Stimulated activated CD8-positive, alpha-beta memory T cell treated with anti-CD3 and anti-CD28 coated beads, Interleukin-12 subunit alpha, Interleukin-12 subunit beta, amount 100 ng/mL, for 4 hours (primary cell): ENCODE measurements at places on chromosomes 2 and 18.

GRCh38 chr18:30271716-30272115 is 770.8 kb downstream of the DSC3 start:
- no peak for DNase-seq

GRCh38 chr2:100884145-100884621 is 64.2 kb downstream of the NPAS2 start:
- DNase-seq = no peak

- DNase-seq = no peak
Measured at GRCh38 chr2:143622106-143622505, 492.9 kb downstream of the ARHGAP15 start.

- no peak for DNase-seq
Measured at GRCh38 chr2:229256376-229256775, 14.7 kb downstream of the PID1 start.

GRCh38 chr18:3151399-3152264 is 68.1 kb downstream of the MYOM1 start:
- DNase-seq = no peak

GRCh38 chr2:191189112-191189635 is 38.4 kb upstream of the STAT4 start:
- no peak for DNase-seq

DNA sequence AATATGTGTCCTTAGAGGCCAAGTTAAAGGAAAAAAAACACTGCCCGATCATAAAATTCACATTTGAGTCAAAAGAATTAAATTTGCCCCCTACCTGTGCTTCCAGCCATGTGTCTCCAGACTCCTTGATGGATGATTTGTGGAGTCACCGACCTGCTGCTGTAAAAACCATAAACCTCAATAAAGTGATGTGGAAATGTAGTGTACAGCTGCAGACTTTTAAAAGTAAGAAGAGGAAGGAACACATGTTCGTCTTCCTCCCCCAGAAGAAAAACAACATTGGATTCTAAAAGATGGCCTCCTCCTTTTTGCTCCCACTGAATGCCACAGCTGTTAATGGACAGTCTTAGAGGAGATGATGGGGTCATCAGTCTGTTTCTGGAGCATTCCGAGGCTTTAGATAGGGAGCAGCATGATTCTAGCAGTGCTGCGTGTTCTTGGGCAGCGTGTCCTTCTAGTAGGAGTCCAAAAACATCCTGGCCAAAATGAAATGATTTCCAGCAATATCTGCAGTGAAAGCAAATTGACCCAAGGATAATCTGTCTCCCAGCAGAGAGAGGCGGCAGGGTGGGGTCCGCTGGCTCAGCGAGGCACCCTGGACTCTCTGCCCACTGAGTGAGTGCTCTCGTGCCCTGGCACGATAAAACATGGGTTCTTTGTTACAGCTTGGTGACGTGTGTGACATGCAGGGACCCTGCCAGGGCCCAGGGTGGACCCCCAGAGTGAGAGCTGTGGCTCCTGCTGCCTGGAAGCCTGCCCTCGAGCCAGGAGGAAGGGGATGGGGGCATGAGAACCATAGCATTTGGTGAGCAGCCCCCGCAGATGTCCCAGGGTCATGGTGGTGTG is 196.1 kb downstream of the FAM210A start:
- no peak for DNase-seq

GRCh38 chr2:130810490-130810889 is 26.2 kb upstream of the ARHGEF4 start:
- no peak for DNase-seq

DNA sequence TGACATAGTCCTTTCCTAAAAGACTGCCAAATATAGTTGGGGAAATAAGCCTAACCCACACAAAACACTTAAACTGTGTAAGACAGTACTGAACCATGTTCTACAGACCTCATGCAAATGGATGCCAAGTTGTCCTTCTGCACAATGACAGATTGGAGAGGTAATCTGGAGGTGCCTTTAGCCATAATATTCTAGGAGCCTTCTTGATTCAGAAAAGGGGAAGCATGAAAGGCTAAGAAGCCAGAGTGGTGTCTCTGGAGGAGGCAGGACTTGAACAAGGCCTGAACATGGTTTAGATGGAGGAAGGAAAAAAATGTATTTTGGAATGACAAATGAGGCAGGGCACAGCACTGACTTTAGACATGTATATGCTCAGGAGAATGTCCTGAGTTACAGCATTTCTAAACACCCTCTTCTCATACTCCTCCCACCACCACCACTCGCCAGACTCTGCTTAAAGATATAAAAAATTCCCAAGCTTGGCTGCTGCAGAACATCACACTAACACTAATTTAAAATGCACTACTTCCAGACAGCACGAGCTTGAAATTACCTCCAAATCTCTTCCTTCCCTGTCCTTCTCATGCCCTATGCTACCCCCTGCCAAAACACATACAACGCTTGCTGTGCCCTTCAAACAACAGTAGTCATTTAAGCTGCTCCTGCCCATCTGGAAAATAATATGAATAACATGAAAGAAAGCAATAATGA is 110.4 kb downstream of the ANKRD44 start:
- no peak for DNase-seq

GRCh38 chr2:2846332-2847208 is 515.5 kb upstream of the MYT1L start:
- DNase-seq = no peak

GRCh38 chr2:168210216-168210894 is 37.0 kb downstream of the STK39 start:
- DNase-seq = no peak

GRCh38 chr2:127820080-127820668 is 9.2 kb upstream of the WDR33 start:
- no peak for DNase-seq

DNA sequence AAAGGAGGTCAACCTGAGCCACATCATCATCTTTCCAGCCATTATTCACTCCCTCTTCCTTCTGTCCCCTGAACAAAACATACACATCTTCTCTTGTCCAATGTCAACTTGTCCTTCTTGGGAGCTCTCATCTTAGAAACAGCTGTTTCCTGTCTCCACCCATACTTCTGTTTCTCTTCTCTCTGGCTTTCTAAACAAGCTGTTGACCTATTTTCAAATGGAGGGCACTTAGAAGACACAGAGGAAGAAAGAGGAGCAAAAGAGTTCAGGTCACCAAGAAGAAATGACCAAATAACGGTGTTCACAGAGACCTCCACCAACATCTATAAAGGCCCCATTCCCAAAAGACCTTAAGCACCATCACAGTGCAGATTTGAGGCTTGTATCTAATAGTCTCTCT is 355.9 kb upstream of the HNRNPA3 start:
- DNase-seq = no peak

DNA sequence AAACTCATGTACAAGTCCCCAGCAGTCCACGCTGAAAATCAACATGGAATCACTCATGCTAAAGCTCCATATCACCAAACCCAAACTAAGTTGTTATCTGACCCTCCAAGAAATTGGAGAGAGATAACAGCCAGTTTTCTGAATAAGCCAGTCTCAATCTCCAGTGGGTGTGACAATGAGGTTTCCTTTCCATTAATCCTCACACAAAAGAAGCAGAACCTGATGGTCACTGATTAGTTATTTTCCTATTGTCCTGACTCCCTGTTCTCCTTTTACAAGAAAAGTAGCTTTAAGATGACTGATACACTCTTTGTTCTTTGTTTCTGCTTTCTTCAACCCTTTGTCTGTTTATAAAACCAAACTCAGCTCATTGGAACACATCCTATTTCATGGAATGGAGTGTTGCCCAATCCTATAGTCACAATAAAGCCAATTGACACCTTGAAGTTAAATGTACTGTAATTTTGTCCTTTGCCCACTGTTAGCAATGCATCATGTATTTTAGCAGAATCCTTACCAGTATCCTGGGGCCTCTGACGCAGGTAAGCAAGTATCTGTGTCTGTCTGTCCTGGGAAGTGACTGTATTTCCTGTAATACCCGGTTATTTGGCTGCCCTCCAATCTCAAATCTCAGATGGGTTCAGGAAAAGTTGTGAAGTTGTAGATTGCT is 30.6 kb upstream of the SH3RF3 start:
- DNase-seq = no peak

- DNase-seq = no peak
Measured at GRCh38 chr2:167510071-167510759, 621.9 kb downstream of the XIRP2 start.

GRCh38 chr18:27564066-27564465 is 379.0 kb upstream of the CHST9 start:
- DNase-seq = no peak

- DNase-seq = peak; percentile 1
Measured at GRCh38 chr2:162153608-162154224, 1.7 kb upstream of the GCG start.

GRCh38 chr2:41116106-41116797 is 664.4 kb upstream of the SLC8A1 start:
- no peak for DNase-seq

DNA sequence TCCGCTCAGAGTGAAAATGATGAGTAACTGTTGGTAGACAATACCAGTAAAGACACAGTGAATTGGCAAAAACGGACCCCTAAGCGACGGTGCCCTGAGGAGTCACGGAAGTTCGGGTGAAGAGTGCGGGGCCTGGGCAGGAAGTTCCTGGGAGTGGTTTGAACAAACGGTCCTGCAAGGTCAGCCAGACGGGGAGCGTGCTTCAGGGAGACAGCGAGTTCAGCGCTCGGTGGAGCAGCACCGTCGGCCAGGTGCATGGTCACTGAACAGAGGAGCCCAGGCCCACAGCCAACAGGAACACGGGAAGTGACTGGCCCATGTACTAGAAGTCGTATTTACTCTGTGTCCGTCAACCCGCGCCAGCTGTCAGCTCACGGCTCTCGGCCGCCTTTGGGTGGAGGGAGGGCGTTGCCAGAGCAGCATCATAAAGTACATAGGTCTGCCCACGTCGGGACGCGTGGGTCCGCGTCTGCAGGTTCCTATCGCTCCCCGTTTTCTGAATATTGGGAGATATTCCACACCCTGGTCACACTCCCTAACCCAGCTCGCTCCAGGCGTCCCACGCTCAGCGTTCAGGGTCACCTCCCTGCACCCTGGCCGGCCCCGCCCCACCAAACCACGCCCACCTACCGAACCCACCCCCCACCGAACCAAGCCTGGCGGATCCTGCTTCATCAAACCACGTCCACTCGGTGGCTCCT is 75.6 kb upstream of the UXS1 start:
- peak; percentile 24 for DNase-seq
